ENCODE measurements at places on chromosomes 5 and 9. TPM values are rescaled to one million over a fixed set of nuclear protein-coding genes. Genes with fewer than 3 reads are reported as not detected.
A peak's percentile ranks its signal among the peaks of the same experiment; 100 is the strongest.

- no peak for DNase-seq
- H3K27me3 ChIP-seq = no peaks in the 10 kb centered on the region
- H3K27ac ChIP-seq = no peak overlapping the region
- H3K4me3 ChIP-seq = no peak overlapping the region
- no peaks in the 10 kb centered on the region for H3K36me3 ChIP-seq
These were observed 391.9 kb upstream of the PRR16 start for GRCh38 chr5:120072068-120072761.

- no peaks in the 10 kb centered on the region for H3K36me3 ChIP-seq
- H3K27ac ChIP-seq = no peak overlapping the region
- no peaks in the 10 kb centered on the region for H3K27me3 ChIP-seq
- no peaks in the 10 kb centered on the region for H3K4me1 ChIP-seq
- DNase-seq = no peak
These were observed 540.9 kb upstream of the WWC1 start for GRCh38 chr5:167750586-167750985.

GRCh38 chr9:136799854-136800657 is 3.9 kb downstream of the CCDC183 start:
- H3K4me1 ChIP-seq = peaks cover 30% of the 10 kb centered on the region
- H3K4me3 ChIP-seq = peak overlapping the region; percentile 66
- no peaks in the 10 kb centered on the region for H3K36me3 ChIP-seq
- peak; percentile 72 for DNase-seq

GRCh38 chr9:34484678-34485077 is 26.1 kb downstream of the DNAI1 start:
- H3K27ac ChIP-seq = no peak overlapping the region
- no peaks in the 10 kb centered on the region for H3K36me3 ChIP-seq
- H3K27me3 ChIP-seq = no peaks in the 10 kb centered on the region
- no peaks in the 10 kb centered on the region for H3K4me1 ChIP-seq
- DNase-seq = no peak

DNA sequence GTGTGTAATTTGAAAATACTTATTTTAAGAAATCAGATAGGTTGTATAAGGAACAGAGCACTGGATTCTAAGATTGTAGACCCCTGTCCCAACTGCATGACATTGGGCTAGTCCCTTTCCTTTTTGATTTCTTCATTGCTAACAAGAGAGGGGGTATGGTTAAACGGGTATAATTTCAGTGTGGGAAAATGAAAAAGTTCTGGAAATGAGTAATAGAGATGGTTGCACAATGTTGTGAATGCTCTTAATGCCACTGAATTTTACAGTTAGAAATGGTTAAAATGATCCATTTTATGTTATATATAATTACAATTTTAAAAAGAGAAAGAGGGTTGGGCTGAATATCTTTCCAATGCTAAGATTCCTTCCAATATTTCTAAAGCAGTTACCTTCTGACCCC is 103.3 kb upstream of the LHFPL2 start:
- no peak overlapping the region for H3K4me3 ChIP-seq
- DNase-seq = no peak
- H3K36me3 ChIP-seq = no peaks in the 10 kb centered on the region

DNA sequence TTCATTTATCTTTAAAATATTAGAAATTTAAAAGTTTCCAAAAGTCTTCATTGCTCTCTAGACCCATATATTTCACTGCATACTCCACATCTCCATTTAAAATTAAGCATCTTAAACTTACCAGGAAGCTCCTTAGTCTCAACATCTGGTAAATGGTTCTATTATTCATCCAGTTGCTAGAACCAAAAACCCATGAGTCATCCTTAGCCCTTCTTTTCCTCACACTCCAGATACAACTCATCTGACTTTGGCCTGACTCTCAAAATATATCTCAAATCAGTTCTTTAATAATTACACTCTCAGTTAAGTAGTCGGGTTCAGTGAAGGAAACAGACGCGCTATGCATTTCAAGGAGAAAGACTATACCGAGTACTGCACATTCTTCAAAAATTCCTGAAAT is 110.2 kb upstream of the COX7C start:
- no peak overlapping the region for H3K4me3 ChIP-seq
- H3K36me3 ChIP-seq = no peaks in the 10 kb centered on the region
- H3K27me3 ChIP-seq = no peaks in the 10 kb centered on the region
- no peak for DNase-seq
- no peak overlapping the region for H3K27ac ChIP-seq

GRCh38 chr5:173664154-173664526 is 47.7 kb upstream of the BOD1 start:
- H3K27ac ChIP-seq = no peak overlapping the region
- no peaks in the 10 kb centered on the region for H3K27me3 ChIP-seq
- H3K36me3 ChIP-seq = no peaks in the 10 kb centered on the region
- no peak for DNase-seq
- no peaks in the 10 kb centered on the region for H3K4me1 ChIP-seq
- H3K4me3 ChIP-seq = no peak overlapping the region

DNA sequence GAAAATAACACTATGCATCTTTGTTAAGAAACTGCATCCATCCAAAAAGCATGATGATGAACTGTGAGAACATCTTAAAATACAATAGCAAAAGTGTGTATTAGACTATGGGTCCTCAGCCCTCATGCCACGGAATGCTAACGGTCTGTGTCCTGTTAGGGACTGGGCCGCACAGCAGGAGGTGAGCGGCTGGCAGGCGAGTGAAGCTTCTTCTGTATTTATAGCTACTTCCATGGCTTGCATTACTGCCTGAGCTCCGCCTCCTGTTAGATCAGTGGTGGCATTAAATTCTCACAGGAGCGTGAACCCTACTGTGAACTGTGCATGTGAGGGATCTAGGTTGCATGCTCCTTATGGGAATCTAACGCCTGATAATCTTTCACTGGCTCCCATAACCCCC is 129.8 kb downstream of the NXNL2 start:
- DNase-seq = no peak
- no peaks in the 10 kb centered on the region for H3K4me1 ChIP-seq
- H3K27ac ChIP-seq = no peak overlapping the region
- H3K4me3 ChIP-seq = no peak overlapping the region
- H3K27me3 ChIP-seq = no peaks in the 10 kb centered on the region

GRCh38 chr9:95611354-95611753 is 94.6 kb upstream of the PTCH1 start:
- DNase-seq = no peak
- no peak overlapping the region for H3K4me3 ChIP-seq
- H3K4me1 ChIP-seq = no peaks in the 10 kb centered on the region
- no peaks in the 10 kb centered on the region for H3K27me3 ChIP-seq

DNA sequence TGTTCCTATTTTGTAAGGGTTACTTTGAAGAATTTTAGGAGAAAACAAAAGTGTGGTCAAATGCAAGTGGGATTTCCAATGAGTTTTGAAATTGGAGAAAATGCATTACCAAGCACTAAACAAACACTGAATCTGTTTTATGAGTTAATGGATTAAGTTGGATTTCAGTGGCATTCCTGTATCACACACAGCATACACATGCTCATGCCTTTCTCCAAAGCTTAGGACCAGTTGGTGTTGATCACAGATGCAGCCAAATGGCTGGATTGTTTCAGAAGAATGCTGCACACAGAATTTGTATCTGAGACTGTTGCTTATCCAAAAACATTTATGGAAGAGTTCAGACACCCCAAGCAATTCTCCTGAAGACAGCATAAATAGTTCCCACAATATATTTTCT is 611.1 kb downstream of the ACTL7B start:
- H3K27me3 ChIP-seq = no peaks in the 10 kb centered on the region
- DNase-seq = no peak
- no peaks in the 10 kb centered on the region for H3K4me1 ChIP-seq
- H3K4me3 ChIP-seq = no peak overlapping the region

GRCh38 chr5:175690586-175690985 is 32.7 kb downstream of the HRH2 start:
- H3K27me3 ChIP-seq = no peaks in the 10 kb centered on the region
- H3K36me3 ChIP-seq = no peaks in the 10 kb centered on the region
- no peak overlapping the region for H3K4me3 ChIP-seq
- no peak overlapping the region for H3K27ac ChIP-seq

DNA sequence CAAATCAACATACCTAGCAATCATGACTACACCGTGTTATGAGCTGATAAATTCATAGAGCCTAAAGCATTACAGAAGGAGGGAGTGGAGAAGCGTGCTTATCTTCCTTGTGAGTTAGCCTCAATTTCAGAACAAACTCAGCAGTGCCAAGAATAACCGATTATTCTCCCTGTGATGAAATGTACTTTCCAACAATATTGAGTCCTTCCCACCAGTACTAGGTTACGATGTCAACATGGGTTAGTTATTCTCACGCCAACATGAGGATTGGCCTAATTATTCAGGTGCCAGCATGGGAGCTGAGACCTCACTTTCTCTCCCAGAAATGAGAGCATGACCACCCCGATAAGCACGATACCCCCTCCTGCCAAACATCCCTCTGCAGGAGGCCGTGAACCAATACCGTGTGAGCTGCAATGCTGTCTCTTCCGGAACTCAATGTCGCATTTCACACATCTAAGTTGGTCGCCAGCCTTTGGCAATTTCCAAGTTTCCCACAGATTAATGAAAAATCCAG is 193.7 kb downstream of the ENC1 start:
- no peaks in the 10 kb centered on the region for H3K36me3 ChIP-seq
- H3K4me3 ChIP-seq = no peak overlapping the region
- no peak for DNase-seq
- no peak overlapping the region for H3K27ac ChIP-seq

- H3K4me3 ChIP-seq = no peak overlapping the region
- DNase-seq = no peak
- H3K4me1 ChIP-seq = no peaks in the 10 kb centered on the region
- no peaks in the 10 kb centered on the region for H3K36me3 ChIP-seq
- H3K27me3 ChIP-seq = no peaks in the 10 kb centered on the region
These were observed 185.0 kb upstream of the DAP start for GRCh38 chr5:10946050-10946449.

Gene FCN1
- 1.6 TPM for total RNA-seq

Gene FOXD4
- total RNA-seq = 0.20 TPM

Gene DIMT1
- 54.4 TPM for total RNA-seq

Gene FABP6
- total RNA-seq = not detected

Gene CSF2
- 409 TPM for total RNA-seq

Gene ABLIM3
- total RNA-seq = not detected

Gene CTSV
- 0.28 TPM for total RNA-seq
